ENCODE measurements at places on chromosomes 4 and X. TPM values are rescaled to one million over a fixed set of nuclear protein-coding genes. Genes with fewer than 3 reads are reported as not detected.

WDFY3 gene
- total RNA-seq = 33.2 TPM

TLR10 gene
- total RNA-seq = not detected

FAM199X gene
- total RNA-seq = 30.1 TPM

DNA sequence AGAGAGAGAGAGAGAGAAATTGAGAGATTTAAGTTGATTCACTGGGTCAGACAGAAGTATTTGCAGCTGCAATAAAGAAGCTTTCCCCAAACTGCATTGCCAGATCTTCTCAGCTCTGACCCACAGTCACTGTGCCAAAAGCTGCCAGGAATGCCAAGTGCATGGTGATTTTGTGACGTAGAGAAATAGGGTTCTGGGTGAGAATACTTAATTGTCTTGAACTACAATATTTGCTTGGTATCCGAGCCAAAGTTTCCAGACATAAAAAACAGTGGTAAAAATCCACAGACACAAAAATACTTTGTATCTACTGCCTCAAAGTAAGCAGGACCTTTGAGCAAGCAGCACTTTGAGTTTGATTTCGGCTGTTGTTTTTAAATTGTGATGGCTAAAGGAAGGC, 331.1 kb downstream of the GRID2 start:
- no peak for DNase-seq

DNA sequence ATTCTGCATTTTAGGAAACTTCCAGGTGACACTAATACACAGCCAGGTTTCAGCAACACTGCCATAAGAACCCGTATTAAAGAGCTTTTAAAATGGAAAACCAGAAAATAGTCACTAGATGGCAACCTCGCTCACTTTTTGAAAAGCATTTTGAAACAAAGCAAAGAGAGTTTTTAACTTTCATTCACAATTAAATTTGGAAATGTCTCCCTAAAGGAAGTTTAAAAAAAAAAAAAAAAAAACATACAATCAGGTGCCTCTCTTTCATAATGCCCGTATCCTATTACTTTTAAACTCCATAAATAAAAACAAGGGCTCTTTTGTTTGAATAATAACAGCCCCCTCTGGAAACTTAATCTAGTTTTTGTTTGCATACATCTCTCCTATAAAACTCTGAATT, 20.3 kb downstream of the MEPE start:
- DNase-seq = peak; percentile 66

DNA sequence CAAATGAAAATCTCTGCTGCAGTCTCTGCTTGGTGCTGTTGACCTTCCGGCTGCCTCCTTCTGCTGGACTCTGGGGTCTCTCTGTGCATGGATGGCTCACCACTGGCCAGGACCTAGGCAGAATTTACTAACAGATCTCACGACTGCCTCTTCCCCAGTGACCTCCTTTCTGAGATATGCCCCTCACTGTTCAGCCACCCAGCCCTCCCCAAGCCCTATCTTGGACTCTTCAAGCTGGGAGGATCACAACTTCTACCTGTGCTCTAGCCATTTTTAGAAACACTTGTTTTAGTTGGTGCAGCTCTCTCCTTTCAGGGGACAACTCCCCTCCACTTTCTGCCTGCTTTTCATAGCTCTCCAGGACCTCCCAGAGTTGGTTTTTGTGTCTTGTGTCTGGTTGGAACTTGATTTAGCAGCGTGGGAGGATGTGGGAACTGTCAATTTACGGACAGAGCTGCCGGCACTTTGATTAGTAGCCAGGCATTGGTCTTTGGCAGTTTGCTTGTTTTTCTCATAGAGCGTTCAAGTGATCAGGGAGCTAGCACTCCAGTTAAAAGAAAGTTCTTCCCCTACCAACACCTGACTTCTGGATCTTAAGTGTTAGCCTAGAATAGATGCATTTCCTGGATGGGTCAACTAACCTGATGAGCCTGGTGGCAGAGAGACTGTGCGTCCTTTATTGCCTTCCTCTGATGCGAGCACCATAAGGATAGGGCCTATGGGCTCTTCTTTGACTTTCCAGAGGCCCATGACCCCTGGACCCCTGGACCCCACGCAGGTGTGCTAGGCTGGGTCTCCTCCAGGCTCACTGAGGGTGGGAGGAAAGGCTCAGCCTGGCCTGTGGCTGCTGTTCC, 6.5 kb downstream of the RGS12 start:
- DNase-seq = no peak

GRCh38 chr4:128310266-128310697, 22.7 kb upstream of the PGRMC2 start:
- DNase-seq = no peak

GRCh38 chrX:143231492-143231891, 205.8 kb downstream of the SPANXN4 start:
- DNase-seq = no peak

DNA sequence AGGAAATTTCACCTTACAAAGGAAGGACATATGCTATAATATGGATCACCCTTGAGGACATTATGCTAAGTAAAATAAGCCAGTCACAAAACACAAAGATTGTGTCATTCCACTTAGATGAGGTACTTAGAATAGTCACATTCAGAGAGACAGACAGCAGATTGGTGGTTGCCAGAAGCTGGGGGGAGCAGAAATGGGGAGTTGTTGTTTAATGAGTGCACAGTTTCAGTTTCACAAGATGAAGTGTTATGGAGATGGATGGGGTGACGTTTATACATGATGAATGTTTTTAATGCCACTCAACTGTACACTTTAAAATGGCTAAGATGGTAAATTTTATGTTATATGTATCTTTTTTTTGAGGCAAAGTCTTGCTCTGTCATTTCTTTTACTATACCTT, 14.8 kb upstream of the SPON2 start:
- no peak for DNase-seq

DNA sequence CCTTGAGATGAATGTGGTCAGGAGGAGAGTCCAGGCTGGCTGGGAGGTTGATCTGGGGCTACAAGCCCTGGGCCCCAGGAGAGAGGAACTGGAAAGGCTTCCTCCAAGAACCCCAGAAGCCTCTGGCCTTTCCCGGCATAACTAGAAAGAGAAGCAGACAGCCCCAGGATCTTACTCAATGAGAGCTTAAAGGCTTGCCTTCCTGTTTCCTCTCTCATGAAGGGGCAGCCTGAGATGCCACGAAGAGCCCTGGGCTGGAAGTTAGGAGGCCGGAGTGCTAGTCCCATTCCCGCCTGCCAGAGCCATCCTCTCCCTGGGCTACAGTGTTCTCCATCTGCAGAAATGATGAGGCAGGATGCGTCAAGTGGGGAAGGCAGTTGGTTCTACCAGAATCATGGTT, 20.1 kb upstream of the XPNPEP2 start:
- no peak for DNase-seq

GRCh38 chrX:154019633-154020528, at the start of gene IRAK1:
IRAK1 (minus strand) TSS chrX:154019902; CDS start chrX:154019812, 90 bp downstream.
- peak; percentile 18 for DNase-seq

Data from bronchial epithelial cell (primary cell).